ENCODE measurements at places on chromosomes 6 and 20.

DNA sequence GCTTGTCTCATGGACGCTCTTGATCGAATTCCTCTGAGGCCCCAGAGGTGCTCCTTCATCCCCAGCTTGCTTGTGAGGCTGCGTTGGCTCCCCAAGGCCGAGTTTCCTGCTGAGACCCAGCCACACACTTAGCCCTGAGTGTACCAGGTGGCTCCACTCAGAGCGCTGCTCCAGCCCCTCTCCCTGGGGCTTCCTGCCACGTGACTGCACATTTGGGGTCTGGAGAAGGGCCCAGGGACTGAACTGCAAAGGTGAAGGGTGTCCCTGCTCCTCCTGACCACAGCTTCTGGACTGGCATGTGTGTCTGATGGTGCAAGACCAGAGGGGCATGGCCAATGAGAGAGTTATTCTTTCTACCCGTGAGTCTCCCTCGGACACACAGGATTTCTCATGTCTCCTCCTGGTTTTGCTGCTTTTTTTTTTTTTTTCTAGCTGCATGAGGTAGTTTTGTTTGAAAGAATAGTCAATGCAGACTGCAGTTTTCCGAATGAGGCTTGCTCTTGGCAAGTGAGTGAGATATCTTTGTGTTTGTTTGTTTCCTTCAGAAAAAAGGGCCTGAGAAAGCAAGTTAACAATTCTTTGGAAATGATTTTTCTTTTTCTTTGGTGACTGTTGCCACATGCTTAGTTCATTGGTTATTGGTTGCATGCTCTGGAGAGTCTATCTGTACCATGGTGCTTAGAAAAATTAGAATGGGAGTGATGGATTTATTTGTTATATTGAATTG, 3.1 kb upstream of the ZNF831 start:
- no peak for DNase-seq

- DNase-seq: peak; percentile 9
These were observed 290.6 kb upstream of the ZNF337 start for GRCh38 chr20:25987073-25987927.

DNA sequence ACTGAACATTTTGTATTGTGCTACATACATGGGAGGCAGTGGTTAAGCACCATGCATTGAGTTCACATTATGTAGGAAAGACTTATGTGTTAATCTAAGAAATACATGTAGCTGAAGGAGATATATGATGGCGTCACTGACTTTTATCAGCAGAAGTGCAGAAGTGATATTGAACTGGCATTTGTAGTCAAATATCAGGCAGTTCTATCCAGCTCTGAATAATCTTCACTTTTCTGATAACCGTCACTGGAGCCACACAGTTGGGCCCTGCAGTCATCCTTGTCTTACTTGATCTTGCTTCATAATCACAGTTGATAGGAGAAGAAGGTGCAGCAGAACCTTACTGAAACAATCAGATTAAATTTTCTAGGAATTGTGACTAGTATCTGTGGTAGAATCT, 26.4 kb downstream of the CRISP1 start:
- DNase-seq: no peak

- no peak for DNase-seq
These were observed 11.1 kb upstream of the HTR1B start for GRCh38 chr6:77474286-77474956.

DNA sequence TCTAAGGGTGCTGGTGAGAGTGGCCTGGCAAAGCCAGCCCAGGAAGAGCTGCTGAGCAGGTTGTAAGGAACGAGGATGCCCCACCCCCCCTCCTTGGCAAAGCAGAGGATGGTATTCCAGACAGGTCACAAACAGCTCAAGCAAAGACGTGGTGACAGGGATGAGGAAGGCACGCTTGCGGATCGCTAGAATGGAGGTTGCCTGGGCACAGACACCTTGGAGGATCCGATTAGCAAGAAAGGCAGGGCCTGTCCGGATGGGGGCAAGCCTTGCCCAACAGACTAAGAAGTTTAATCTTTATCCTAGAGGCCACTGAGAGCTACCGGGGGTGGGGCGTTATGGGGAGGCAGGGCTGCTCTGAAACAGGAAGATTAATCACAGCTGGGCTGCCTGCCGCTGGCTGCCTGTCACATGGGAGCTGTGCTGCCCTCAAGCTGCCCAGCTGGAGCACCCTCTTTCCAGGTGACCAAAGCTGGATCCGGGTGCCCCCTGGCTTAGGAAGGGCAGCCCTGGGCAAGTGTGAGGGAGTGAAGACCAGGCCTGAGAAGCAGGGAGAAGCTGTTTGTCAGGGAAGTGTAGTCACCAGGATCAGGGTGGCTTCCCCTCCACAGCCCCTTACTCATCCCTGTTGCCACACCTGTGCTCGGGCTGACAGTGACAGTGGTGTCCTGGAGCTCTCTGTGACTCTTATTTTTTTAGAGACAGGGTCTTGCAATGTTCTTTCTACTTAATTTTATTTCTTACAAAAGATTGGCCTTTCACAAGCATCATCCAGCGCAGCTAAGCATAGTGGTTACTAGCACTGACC, 9.1 kb upstream of the MAPK13 start:
- no peak for DNase-seq

DNA sequence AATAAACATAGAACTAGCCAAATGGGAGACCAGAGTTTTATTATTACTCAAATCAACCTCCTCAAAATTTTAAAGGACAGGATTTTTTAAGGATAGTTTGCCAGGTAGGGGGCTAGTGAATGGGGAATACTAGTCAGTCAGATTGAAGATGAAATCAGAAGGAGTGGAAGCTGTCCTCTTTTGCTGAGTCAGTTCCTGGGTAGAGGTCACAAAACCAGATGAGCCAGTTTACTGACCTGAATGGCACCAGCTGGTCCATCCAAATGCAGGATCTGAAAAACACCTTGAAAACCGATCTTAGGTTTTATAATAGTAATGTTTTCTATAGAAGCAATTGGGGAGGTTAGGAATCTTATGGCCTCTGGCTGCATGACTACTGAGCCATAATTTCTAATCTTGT, 558.2 kb downstream of the PKHD1 start:
- no peak for DNase-seq

- no peak for DNase-seq
These were observed 104.0 kb downstream of the EYA2 start for GRCh38 chr20:46998477-46999240.

- no peak for DNase-seq
These were observed 74.1 kb downstream of the TRMT11 start for GRCh38 chr6:126060400-126060799.
